ENCODE measurements at places on chromosomes 7 and 10.

- DNase-seq: no peak
Observed at GRCh38 chr7:117146059-117146458, 176.8 kb downstream of the WNT2 start.

DNA sequence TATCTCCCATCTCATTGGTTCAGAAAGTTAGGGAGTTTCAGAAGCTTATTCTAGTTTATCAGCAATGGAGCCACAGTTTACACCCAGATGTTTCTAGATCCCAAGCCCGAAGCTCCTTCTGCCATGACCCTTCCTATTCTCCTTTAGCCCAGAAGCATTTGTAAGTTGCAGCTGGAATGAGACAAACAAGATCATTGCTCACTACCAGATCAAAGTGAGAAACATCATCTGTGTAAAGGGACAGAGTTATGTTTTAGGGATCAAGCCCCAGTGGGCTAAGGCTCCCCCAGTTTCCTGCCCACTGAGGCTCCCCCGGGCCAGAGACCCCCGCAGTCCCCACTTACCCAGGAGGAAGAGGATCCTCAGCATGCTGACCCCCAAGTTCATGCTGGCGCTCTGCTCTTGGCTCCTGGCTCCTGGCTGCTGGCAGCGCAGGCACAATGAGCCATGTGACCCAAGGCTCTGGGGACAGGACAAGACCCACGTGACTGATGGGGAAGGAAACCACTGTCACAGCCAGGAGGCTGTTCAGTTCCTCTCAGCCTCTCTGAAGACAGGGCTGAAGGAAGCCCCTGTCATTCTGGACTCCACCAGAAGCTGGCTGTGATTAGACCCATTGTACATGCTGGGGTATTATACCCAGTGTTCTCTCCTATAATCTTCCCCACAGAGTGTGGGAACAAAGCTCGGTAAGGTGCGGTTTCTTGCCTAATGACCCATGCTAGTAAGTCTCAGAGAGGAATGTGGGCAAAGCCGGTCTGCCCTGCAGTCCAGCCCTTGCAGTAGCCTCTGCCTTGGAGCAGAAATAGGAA is at the start of gene TMEM273:
TSS of gene TMEM273 (minus strand) at position 442 of the 812 bp plus-strand sequence. CDS start at position 387, 55 bp downstream.
- DNase-seq: no peak

GRCh38 chr10:104574838-104575237 is 66.3 kb upstream of the SORCS3 start:
- no peak for DNase-seq

- no peak for DNase-seq
Observed at GRCh38 chr10:117570880-117571279, 28.3 kb downstream of the EMX2 start.

GRCh38 chr7:47536661-47537611 is 45.0 kb downstream of the TNS3 start:
- no peak for DNase-seq

- no peak for DNase-seq
Observed at GRCh38 chr10:85612833-85613232, 753.8 kb downstream of the GRID1 start.

- DNase-seq: no peak
Observed at GRCh38 chr10:126584836-126585235, 85.7 kb downstream of the C10orf90 start.

DNA sequence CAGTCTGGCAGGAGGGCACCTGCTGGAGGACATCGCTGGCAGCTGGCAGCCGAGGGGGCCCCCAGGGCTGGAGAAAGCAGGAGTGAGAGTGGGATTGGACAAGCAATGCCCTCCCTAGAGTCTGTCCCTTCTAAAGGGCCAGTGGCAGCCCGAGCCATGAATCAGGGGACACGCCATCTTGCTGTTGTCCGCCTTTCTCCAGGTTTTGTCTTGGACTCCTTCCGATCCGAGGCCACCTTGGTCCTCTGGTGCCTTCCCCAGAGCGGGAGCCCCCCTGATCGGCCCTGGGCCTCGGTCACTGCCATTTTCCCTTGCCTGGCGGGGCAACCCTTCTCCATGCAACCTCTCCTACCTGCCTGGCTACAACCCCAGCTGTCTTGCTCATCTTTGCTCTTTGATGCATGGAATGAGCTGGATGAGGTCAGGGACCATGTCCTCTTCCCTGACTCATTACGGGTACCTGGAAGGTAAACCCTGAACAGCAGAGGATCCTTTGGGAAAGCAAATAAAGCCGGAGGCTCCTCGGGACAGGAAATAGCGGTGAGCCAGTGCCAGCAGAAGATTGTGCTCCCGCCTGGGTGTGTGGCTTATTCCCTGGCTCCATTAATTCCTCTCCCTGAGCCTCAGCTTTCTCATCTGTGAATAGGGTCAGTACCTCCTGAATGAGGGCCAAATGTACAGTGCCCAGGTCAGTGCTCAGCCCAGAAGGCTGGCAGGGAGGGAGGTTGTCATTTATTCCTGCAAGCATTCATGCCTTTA is 112.0 kb downstream of the GRK5 start:
- no peak for DNase-seq

GRCh38 chr7:47329320-47329926 is 252.5 kb downstream of the TNS3 start:
- DNase-seq: no peak

GRCh38 chr7:128099204-128099671 is 68.0 kb upstream of the LRRC4 start:
- DNase-seq: no peak

DNA sequence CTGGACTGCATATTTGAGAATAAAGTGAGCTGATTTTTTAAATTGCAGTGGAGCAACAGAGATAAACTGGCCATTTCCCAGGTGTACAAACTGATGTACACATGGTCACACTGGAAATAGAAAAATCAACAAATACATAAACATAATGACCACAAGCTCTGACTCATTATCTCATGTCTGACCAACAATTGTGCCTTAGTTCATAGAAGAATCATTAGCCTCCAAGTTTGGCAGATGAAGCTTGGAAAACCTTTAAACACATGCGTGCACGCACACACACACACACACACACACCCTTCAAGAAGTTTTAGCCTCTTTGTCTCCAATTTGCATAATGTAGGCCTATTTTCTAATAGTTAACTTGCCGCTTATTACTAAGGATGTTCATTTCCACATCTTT is 308.9 kb upstream of the POM121L12 start:
- DNase-seq: no peak

- DNase-seq: peak; percentile 27
Observed at GRCh38 chr10:77837248-77837924, 89.2 kb downstream of the DLG5 start.

GRCh38 chr7:43582503-43583423 is at the start of gene STK17A:
Gene STK17A, plus strand, starts transcription at chr7:43583108. Its CDS starts 136 bp downstream, at chr7:43583244.
- DNase-seq: peak; percentile 90

- no peak for DNase-seq
Observed at GRCh38 chr10:92569071-92569470, 4.8 kb downstream of the IDE start.

GRCh38 chr7:103605640-103606039 is 159.6 kb upstream of the SLC26A5 start:
- no peak for DNase-seq

DNA sequence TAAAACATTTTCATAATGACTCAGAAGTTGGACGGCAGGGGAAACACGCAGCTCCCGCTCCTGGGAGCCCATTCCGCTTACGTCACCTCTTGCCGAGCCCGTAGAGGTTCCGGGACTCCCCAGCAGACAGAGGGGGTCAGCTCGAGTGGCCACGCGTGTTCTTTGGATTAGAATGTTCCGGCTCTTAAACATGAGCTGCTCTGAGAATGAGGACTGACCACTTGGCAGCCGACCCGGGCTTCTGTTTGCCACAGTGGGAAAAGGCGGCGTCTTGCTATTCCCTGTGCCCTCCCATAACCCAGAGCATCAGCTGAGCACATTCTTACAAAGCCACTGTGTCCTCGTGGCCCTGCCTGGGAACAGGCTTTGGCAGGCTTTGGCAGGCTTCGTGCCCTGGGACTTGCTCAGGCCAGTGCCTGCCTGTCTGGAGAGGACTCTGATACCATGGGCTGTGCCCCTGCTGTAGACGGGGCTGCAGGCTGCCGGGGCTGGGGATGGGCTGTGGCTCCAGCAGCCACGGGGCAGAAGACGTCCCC is 40.1 kb downstream of the PFKP start:
- no peak for DNase-seq

DNA sequence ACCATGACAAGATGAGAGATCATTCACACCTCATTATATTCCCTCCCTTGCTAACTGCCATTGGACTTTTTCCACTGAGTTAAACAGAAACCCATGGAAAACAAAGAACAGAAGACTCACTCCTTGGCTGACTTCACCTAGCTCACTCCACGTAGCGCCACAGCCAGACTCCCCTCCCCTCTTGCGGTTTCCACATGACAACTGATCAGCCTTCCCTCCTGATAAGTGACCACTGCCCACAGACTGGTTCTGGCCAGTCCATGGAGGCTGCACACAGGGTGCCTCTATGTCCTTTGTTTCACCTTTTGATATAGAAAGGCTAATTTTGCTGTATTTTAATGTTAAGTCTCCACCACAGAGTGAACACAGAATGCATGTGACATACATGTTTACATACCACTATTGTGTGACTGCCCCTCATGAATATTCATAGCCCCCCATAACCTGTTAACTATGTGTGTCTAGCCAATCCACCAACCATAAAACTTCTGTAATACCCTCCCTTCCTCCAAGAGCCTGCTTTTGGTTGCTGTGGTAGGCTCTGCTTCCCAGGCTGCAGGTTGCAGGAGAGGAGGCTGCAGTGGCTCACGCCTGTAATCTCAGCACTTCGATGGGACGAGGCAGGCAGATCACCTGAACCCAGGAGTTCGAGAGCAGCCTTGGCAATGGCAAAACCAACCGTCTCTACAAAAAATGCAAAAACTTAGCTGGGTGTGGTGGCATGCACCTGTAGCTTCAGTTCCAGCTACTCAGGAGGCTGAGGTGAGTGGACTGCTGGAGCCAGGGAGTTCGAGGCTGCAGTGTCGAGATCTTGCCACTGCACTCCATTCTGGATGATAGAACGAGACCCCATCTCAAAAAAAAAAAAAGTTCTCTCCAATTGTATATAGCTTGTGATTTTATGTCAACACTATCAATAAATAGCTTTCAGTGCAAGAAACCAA is 10.0 kb upstream of the IFIT5 start:
- DNase-seq: no peak

DNA sequence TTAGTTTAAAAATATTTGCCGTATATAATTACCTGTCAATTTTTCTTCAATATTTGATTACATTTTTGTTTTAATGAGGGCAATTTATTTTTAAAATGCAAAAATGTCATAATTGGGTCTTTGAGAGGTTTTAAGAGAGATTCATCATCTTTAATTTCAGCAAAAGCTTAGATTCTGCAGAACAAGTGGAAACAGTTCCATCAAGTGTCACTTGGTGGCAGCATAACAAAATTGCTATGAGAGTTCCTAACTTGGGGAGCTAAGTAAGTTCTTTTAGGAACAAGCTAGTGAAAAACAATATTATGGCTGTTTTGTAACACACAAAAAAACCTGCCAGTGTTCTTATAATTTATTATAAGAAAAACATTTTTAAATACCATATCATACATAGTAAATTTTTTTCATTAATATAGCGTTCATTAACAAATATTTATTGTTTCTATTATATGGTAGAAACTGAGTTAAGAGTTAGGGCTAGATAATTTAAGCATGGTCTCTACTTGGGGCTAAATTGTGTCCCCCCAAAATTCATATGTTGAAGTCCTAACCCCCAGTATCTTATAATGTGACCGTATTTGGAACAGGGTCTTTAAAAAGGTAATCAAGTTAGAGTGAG is 155.2 kb downstream of the MAGI2 start:
- DNase-seq: no peak

DNA sequence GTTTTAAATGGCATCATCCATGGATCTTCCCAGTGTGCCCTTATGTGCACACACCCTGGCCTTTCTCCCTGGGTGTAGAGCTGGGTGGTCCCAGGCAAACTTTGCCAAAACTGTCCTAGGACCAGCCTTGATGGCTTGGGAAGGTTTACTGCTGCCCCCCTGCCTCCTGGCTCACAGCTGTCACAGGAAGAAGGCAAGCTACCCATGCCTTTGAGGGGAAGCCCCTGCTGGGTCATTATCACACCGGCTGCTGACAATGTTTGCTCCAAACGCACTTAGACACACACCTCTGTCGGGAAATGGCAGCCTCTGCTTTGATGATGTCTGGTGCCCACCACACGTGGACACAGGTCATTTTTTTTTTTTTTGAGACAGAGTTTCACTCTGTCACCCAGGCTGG is 25.2 kb upstream of the FIGNL1 start:
- no peak for DNase-seq

DNA sequence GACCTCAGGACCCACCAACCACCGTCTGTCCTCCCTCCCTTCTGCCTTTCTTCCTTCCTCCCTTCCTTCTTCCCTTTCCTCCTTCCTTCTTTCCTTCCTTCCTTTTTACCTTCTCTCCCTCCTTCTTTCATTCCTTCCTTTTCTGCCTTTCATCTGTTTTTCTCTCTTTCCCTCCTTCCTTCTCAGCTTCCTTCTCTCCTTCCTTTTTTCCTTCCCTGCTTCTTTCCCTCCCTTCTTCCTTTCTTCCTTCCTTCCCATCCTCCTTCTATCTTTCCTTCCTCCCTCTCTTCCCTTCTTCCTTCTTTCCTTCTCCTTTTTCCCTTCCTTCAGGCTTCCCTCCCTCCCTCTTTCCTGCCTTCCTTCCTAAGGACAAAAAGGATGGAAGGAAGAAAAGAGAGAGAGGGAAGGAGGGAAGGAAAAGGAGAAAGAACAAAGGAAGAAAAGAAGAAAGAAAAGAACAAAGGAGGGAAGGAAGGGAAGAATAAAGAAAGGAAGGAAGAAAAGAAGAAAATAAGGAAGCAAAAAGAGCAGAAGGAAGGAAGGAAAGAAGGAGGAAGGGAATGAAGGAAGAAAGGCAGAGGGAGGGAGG is 405.0 kb downstream of the GRID1 start:
- DNase-seq: no peak

DNA sequence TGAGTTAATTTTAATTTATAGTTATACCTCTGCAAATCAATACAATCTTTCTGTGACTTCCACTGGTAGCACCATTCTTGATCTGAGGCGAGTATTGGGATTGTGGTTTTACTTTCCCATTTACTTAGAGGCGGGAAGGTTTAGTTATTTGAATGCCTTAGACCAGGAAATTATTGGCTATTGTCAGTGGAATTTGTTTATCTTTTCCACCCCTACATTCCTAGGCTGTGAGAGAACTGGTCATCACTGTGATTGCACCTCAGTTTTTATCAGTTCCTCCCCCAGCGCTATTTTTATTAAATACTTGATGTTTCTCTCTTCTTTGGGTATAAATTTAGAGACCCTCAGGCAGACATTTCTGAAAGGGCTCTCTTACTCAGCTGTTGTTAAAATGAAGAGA is 29.9 kb downstream of the CDK14 start:
- DNase-seq: no peak

- DNase-seq: no peak
Observed at GRCh38 chr7:159113056-159113455, 31.6 kb downstream of the VIPR2 start.

Measured in activated CD8-positive, alpha-beta memory T cell treated with anti-CD3 and anti-CD28 coated beads for 1 hour (primary cell).